Activated CD4-positive, CD25-positive, alpha-beta regulatory T cell (primary cell): ENCODE measurements at places on chromosomes 1 and 21.

DNA sequence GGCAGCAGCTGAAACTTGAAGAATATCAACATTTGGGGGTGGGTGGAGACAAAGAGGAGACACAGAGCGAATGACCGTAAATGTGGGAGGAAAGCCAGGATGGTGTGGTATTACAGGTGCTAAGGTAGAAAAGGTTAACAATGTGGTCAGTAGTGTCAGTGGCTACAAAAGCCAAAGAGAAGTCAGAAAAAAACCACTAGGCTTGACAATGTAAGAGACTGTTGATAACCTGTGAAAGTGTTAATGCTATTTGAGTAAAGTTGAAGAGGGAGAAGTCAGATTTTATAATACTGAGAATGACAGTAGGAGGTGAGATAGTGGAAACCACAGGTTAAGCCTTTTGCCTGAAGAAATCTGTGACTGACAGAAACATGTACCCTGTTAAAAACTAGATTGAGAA lies 120.8 kb downstream of the CLEC20A start:
- no peak for DNase-seq

- no peak for DNase-seq
These were observed 216.1 kb downstream of the USH2A start for GRCh38 chr1:216207154-216207553.

DNA sequence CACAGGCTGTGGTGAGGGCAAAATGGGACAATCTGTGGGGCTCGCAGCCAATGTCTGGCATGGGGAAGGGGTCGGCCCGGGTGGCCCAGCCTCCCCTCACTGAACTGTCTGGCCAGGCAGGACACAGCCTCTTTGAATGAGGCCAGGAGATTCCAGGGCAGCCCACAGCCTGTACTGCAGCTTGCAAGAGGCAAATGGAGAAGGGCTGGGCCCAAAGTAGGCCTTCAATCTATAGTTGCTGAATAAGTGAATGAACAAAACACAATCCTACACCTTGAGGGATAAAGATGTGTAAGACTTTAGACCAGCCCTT lies 23.2 kb downstream of the SLC27A3 start:
- DNase-seq = no peak

- no peak for DNase-seq
These were observed 19.2 kb upstream of the RLF start for GRCh38 chr1:40141878-40142535.

GRCh38 chr1:93665015-93665414 lies 16.6 kb downstream of the BCAR3 start:
- DNase-seq = no peak

- DNase-seq = no peak
These were observed 1.4 kb downstream of the TENT5B start for GRCh38 chr1:27011058-27011764.

- DNase-seq = no peak
These were observed at the start of gene MR1 for GRCh38 chr1:181033799-181034451. Gene MR1 (plus strand): TSS chr1:181033983. CDS start chr1:181034008, 25 bp downstream.

- DNase-seq = no peak
These were observed 59.5 kb downstream of the CDK18 start for GRCh38 chr1:205563927-205564441.
